ENCODE measurements at places on chromosomes 6 and 20.

DNA sequence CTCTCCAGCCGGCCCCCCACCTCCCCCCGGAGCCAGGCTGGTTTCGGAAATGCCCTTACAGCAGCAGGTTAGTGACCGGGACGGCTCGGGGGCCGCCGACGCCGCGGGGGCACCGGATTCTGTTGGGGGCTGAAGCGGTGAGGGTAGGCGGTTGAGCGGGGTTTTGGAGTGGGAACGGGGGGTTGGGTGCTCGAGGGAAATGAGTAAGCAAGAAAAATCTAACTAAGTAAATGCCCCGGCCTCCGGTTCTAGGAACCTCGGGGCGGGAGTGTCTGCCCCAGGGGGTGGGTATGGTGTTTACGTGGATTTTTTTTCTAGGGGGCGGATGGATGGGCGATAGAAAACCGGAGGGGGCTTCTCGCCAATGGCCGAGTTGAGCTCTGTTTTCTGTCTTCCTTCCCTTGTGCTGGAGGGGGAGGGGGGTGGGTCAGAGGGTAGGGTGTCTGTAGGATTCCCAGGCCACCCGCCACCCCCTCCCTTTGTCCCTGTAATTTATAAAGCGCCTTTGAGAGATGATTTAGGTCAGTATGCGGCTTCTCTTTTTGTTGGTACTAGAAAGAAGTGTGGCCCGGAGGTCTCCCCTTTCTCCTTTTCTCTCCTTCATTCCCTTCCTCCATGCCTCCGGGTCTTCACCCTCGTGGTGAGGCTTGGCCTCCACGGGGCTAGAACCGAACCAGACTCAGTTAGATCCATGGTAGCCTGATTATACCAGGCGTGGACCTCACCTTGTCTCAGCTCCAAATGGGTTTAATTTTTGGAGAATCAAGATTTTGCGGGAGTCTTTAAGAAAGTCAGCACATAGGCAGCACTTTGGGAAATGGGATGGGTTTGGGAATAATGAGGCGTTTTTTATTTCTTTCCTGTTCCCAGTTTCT lies 2.3 kb downstream of the E2F3 start:
- DNase-seq, result peak; percentile 21

GRCh38 chr6:82068721-82069120 lies 178.8 kb downstream of the IBTK start:
- no peak for DNase-seq

- DNase-seq, result no peak
Measured at GRCh38 chr6:152270301-152270925, 366.7 kb downstream of the SYNE1 start.

- DNase-seq, result no peak
Measured at GRCh38 chr6:105983763-105984162, 102.4 kb upstream of the PRDM1 start.

GRCh38 chr6:126550323-126550722 lies 210.4 kb downstream of the CENPW start:
- no peak for DNase-seq

- DNase-seq, result no peak
Measured at GRCh38 chr6:43851204-43851865, 81.3 kb downstream of the VEGFA start.

DNA sequence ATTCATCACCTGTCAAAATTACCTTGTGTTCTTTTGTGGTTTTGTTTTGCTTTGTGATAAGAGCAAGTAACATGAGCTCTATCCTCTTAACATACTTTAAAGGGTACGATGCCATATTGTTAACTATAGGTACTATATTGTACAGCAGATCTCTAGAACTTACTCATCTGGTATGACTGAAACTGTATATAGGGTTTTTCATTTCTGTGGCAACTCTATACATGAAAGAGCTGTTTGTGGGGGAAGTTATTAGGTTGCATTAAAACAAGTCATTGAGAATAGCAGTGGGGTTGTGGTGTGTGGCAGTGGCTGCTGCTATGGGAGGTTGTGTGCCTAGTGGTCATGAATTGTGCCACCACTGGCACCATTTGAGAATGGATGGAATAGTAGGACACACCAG lies 268.4 kb downstream of the KCNQ5 start:
- DNase-seq, result no peak

- no peak for DNase-seq
Measured at GRCh38 chr6:38688579-38689087, 14.3 kb downstream of the GLO1 start.

GRCh38 chr6:6569811-6570164 lies 18.7 kb upstream of the LY86 start:
- no peak for DNase-seq

DNA sequence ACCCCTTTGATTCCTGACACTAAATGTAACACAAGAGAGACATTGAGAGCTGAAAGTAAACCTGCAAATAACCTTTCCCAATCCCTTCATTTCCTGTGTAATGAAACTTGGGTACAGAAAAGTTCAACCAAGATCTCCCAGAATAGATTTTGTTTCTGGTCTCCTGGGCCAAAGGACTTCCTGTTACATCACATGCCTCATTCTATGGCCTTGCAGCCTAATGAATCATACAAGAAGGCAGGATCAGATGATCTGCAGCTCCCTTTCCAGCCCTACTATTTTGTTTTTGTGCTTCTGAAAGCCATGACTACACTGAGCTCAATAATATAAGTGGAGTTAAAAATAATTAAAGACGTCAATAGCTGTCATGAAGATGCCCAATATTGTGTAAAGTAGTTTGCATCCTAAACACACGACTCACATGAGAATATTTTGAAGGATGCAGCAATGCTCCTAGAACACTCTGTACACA lies 73.4 kb upstream of the NOX3 start:
- no peak for DNase-seq

- no peak for DNase-seq
Measured at GRCh38 chr6:140827593-140827992, 1305.1 kb upstream of the GJE1 start.

- DNase-seq, result no peak
Measured at GRCh38 chr6:4693173-4693970, 82.8 kb upstream of the CDYL start.

DNA sequence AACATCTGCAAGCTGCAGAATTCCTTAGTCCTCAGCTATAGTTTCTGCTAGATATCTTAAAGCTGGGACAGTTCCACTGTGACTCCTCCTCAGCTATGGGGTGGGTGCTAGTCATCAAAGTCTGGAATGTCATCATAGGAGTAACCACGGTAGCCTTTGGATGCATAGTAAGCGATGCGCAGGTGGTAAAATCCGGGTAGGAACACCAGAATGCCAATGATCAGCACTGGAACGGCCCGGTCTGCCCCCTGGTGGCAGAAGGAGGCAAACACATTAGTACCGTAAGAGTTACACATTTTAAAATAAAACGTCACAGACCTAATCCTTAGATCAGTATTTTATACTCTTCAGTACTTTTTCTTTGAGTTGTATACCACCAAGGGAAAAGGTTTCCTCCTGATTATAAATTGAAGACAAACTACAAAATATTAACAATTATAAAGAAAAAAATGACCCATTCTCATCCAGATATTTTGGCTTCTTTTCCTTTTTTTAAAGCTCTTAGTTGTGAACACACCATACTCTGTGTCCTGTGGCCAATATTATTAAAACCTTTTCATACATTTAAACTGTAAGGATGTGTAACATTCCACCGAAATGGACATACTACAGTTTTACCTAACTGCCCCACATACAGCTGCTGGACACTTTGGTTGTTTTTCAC lies 18.9 kb downstream of the PCNA start:
- DNase-seq, result peak; percentile 84

DNA sequence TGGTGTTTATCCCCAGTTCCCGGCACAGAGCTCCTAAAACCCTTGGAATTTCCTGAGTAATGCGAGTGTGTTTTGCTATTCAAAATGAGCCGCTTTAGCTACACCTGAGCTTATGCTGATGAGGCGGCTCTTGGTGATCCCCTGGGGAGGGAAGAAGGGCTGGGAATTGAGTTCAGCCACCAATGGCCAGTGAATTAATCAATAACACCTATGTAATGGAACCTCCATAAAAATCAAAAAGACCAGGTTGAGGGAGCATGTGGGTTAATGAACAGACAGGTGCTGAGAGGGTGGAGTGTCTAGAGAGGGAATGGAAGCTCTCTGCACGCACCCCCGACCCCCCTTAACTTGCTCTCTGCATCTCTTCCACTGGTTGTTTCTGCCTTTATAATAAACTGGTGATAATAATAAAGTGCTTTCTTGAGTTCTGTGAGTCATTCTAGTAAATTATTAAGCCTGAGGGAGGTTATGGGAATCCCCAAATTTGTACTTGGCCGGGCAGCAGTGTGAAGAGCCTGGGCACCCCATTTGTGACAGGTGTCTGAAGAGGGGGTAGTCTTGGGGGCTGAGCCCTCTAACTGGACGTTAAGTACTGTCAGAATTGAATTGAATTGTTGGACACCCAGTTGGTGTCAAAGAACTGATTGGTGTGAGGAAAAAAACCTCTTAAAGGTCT lies 24.6 kb upstream of the SERPINB1 start:
- no peak for DNase-seq

DNA sequence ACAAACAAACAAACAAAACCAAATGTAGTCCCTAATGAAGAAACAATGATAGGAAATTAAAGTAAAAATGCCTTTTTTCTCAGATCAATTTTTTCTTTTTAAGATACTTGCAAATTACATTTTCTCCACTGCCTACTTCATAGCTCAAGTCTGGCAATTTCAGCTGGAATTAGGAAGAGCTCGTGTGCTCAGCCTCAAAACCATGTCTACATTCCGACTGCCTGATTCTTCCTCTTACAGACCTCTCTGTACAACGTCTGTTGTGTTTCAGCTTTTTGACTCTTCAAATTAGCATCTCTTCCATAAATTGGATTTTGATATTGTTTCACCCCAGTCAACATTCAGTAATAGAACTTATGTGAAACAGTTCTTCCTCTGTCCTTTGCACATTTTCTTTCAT lies 9.3 kb upstream of the EDN1 start:
- no peak for DNase-seq

DNA sequence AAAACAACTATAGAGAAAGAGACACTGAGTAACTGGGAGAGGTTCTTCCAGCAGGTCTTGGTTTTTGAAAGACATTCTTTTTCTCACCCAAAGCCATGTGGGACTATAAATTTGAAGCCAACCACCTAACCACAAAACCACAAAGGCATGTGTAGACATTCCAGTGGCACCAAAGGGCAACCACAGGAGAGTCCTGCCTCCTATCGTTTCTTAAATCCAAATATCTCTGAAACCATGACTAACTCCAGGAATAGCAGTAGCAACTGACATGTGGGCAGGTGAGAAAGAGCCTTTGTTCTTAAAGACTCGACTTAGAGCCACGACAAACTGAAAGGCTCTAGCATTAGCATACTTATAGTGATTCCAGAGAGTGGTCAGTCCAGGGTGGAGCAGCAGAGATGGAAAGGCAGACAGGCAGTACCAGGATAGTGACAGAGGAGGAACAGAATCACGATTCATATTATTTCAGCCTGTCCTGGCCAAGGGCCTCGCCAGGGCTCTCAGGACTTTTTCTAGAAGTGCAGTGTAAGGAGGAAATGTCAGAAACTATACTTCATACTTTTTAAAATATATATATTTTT lies 9.4 kb upstream of the COL9A1 start:
- no peak for DNase-seq

GRCh38 chr6:13338038-13338437 lies 9.7 kb upstream of the TBC1D7 start:
- DNase-seq, result no peak

Measured in psoas muscle (tissue), 8 donors.